ENCODE measurements at places on chromosomes 2 and 18.

- no peak for DNase-seq
Observed at GRCh38 chr2:223897669-223898330, 47.3 kb downstream of the WDFY1 start.

GRCh38 chr18:74929110-74929509 lies 279.8 kb downstream of the PTGR3 start:
- no peak for DNase-seq

GRCh38 chr2:31131871-31132270 lies 6.4 kb downstream of the GALNT14 start:
- no peak for DNase-seq

- DNase-seq: peak; percentile 7
Observed at GRCh38 chr18:79327199-79327721, 68.5 kb upstream of the NFATC1 start.

DNA sequence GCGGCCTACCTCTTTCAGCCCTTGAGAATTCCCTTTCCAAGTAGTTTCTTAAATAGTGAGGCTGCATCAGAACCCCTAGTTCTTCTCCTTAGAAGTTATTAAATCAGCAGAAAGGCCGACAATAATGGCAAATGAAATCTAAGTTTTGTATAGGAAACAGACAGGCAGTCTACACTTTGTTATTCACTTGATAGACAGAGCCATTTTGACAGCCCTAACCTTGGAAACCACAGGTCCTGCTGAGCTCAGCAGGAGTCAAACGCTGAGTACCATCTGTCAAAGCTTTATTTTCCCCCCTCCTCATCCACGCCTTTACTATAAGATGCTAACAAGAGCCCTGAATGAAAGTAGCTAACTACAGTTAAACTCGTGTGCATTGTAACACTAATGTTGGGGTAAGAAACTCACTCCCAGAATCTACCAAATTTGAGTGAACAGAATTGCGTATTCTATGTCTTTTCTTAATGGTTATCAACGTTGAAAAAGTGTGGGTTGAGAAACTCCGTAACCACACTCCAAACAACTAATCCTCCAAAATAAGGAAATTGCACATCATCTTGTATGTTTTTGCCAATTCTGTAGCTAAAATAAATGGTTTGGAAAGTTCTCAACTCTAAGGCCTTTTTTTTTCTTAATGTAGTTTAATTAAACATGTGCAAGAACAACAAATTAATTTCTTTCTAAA lies 90.6 kb upstream of the EFEMP1 start:
- no peak for DNase-seq
